ENCODE measurements at places on chromosomes 3 and 15.

DNA sequence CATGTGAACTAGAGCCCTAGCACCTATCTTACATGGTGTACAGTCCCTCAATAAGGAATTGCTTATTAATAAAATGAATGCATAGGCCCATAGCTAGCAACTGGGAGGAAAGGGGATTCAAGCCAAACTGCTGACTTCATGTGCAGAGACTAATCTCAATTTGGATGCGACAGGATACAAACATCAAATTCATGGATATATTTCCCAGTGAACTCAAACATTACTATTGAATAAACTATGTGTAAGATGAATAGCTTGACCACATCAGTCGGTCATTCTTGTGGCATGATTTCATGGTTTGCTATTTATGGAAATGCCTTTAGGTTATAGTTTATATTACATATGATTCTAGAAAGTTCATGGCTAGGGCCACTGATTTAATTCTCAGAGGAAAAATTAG, 268.6 kb upstream of the SLITRK3 start:
- DNase-seq: no peak

DNA sequence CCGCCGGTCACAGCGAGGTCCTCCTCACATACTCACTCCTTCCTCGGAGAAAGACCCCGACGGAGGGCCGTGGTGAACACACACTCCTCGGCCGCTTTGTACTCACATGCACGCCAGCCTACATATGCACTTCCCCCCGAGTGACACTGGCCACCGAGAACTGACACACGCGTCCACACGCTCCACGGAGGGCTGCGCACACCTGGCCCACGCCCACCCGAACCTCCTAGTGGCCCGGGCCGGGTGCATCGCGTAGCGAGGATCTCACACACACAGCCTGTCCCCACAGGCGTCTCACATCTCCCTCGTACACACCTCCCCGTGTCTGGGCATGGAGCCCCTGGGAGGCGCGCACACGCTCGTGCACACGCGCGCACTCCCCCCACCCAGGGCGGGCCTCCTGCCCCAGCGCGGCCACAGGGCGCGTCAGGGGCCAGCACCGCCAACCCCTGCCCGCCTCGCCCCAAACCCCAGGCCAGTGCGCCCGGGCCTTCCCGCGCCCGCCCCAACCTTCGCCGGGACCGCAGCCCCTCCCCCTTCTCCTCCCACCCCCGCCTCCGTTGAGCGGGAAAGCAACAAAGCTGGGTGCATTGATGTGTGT, 411 bp upstream of the C3orf70 start:
- DNase-seq: no peak

GRCh38 chr3:134350266-134350665, 24.0 kb downstream of the AMOTL2 start:
- no peak for DNase-seq

DNA sequence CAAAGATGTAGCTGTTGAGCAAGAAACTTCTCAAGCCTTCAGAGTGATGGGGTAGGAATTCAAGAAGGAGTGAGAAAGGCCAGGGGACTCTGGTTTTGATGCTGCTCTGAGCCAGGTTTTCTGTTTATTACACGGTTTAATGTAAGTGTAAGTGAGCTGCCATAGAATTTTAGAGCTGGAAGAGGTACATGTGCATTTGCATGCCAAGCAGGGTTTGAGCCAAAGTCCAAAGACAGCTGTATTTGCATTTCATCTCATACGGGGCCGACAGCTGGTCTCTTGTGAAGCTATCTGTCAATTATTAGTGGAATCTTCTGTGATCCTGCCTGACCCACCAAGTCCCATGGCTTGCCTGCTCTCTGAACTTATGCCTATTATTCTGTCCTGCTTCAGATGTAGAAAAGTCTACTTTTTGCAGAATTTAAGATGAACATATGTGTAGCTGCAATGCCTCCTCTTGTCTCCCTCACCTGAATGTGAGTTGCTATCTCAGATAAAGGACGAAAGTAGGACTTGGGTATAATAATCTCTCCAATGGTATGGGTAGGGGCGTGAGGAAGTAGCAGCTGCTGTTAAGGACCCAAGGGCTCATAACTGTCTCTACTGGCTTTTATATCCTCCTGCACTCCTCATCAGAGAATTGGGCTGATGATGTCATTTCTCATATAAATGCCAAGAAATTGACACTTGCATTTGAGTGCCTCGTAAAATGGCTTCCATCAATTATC, 160.0 kb downstream of the SQOR start:
- no peak for DNase-seq

DNA sequence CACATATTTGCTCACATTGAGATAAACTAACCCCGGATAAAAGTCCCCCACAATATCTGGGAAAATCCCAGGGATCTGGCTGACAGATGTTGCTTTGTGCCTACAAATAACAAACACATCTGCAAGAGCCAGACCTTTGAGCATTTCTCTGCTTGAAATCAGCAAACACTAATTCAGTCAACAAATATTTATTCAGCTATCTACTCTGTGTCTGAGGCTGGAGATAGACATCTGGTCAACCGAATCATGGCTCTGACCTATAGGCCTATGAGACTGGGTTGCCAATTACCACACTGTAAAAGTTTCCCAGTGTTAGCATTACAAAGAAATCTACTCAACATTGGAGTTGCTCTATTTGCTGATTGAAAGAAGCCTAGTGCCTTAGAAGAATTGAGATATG, 201.1 kb upstream of the CADPS start:
- DNase-seq: no peak

All from suppressor macrophage treated with lipopolysaccharide for 1 hour (primary cell).